ENCODE measurements at places on chromosomes 11 and 22. TPM values are rescaled to one million over a fixed set of nuclear protein-coding genes. Genes with fewer than 3 reads are reported as not detected.

DNA sequence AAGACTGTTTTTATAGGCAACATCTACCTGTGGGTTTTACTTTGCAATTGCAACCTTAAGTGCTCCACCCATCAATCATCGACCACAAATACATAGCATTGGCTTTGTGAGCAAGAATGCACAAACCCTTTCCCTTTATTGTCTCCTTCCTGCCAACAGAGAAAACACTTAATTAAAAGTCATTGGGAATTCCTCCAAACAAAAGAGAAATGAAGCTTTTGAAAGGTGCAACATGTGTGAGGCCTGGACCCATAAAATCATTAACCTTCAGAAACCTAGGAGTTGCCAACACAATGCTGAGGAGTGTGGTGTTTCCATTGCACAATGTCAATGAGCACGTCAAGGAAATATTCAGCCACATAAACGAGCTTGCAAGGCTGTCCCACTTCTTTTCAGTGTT, 223.2 kb downstream of the BLID start:
- no peak for DNase-seq

DNA sequence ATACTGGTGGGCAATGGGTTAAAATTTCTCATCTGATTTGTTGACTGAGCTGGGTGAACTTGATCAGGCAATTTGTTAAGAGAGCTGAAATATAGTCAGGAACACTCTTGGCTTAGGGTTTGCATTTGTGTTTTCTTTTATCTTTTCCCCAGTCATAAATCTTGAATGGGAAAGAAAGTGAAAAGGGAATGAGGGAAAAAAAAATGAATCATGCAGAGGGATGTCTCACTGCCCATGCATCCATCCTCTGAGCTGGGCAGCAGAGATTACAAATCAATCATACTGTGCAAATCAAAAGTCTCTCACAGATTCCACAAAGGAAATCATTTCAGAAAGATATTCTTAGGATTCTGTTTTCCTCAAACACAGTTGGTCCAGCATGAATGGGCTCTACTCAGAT, 174.2 kb upstream of the MPPED2 start:
- DNase-seq: peak; percentile 4

DNA sequence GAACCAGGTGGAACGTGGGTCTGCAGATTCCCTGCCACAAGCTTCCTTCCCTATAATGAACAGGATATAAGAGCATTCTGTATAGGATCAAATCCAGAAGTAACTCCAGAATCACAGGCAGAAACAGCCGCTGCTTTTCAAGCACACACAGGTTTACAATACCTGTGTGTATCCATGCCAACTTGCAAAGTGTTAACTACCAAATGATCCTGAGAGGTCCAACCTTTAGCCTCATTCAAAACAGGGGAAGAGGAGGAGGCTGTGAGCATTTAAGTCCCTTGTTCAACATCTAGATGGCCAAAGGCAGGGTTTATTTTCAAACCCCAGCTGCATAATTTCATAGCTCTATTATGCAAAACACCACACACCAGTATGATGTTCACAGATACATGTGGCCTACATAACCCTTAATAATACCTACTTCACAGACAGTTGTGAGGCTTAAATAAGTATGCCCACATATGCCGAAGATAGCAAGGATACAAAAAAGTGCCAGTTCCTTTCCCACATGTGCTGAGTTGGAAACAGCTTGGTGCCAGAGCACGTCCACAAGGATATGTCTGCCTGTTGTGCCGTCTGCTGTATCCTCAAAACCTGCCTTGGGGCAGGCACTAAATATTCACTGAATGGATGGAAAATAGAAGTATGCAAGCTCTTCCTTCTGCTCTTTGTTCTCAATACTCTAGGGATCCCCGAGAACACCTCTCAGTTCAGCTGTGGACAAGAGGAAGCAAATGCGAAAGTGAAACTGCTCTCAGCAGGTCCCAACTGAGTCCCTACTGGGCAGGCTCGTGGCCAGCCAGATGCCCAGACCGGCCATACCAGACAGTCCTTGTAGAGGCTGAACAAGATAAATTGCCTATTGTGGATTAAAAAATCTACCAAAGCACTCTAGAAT, 66.8 kb downstream of the LARGE1 start:
- DNase-seq: peak; percentile 75

GRCh38 chr11:57601297-57601696, 3.8 kb downstream of the SERPING1 start:
- DNase-seq: no peak

- DNase-seq: no peak
Observed at GRCh38 chr11:34623463-34623862, 2.6 kb downstream of the EHF start.

DNA sequence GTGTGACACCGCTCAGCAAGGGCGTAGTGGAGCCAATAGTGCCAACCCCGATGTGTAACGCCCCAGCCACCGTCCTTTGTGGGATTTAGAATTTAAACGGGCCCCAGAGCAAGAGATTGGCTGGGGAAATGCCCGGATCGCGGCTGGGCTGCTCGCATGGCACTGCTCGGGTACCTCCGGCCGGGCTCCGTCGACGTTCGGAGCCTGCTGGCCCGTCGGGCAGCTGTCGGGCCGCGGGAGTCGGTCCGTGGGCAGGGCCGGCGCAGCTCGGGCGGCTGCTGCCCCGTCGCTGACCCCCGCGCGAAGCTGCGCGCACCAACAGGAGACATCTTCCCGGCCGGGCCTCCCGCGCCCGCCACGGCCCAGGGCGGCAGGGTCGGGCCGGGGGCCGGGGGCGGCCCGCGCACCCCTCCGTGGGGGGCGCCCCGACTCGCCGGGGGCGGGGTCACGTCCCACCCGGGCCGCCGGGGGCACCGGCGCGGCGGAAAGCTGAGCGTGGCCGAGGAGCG, 1.3 kb upstream of the KDM2A start:
- no peak for DNase-seq

GRCh38 chr11:639332-639955, 2.4 kb downstream of the DRD4 start:
- DNase-seq: no peak

- DNase-seq: no peak
Observed at GRCh38 chr11:29029452-29029851, 921.3 kb downstream of the METTL15 start.

GRCh38 chr11:104823657-104824056, 74.6 kb downstream of the CASP12 start:
- DNase-seq: peak; percentile 0

GRCh38 chr11:105573091-105573490, 36.8 kb upstream of the GRIA4 start:
- no peak for DNase-seq

- DNase-seq: no peak
Observed at GRCh38 chr22:45204241-45204640, 36.5 kb downstream of the KIAA0930 start.

GRCh38 chr11:34680206-34680605, 59.3 kb downstream of the EHF start:
- peak; percentile 68 for DNase-seq

DNA sequence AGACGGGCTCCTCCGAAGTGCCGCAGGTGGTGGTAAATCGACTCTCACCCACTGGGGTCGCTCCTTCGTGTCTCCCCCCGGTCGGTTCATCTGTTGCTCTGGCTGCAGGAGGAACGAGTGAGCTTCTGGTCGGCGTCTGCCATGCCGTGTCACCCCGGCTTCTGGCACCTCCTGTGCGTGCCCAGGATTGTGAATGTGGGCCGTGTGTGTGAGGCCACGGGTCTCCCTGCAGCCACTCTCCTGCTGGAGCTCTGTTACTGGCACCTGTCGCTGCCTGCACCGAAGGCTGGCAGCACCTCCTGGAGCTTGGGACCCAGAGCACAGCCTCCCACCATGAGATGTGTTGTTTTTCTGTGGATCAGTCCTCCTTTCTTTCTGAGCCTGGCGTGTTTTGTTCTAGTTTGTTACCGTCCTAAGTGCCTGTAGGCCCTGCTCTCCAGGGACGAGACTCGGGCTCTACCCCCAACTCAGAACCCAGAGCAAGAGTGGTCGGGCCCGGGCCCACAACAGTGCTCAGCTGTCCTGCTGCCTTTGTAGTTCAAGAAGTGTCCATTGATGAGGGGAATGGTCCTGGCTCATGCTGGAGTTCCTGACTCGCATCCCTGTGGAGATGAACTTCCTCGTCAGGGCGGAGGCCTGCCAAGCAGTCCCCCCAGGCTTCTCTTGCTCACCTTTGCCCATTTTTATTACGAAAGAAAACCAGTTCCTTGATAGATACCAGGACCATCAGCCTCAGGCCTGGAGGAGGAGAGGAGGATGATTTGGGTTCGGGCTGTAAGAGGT, 66.6 kb downstream of the MED15 start:
- DNase-seq: no peak

DNA sequence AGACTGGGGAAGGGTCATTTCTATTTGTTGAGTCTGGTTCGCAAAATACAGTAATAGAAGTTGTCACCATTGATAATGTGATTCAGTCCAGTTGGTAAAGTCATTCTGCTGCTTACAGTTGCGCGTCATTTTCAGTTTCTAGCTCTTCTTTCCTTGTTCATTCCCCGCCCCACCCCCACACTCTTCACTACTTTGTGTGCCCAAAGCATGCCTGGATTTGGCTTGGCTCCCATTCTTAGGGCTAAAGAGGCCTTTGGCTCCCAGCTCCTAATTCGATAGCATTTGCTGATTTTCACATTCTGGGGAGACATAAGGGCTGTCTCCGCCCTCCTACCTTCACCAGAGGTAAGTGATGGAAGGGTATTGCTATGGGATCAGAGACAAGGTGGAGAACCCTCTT, 43.0 kb downstream of the CECR2 start:
- DNase-seq: no peak

- DNase-seq: peak; percentile 58
Observed at GRCh38 chr22:31241200-31241599, 29.1 kb downstream of the LIMK2 start.

GRCh38 chr11:114172871-114173444, 113.4 kb downstream of the ZBTB16 start:
- no peak for DNase-seq

DNA sequence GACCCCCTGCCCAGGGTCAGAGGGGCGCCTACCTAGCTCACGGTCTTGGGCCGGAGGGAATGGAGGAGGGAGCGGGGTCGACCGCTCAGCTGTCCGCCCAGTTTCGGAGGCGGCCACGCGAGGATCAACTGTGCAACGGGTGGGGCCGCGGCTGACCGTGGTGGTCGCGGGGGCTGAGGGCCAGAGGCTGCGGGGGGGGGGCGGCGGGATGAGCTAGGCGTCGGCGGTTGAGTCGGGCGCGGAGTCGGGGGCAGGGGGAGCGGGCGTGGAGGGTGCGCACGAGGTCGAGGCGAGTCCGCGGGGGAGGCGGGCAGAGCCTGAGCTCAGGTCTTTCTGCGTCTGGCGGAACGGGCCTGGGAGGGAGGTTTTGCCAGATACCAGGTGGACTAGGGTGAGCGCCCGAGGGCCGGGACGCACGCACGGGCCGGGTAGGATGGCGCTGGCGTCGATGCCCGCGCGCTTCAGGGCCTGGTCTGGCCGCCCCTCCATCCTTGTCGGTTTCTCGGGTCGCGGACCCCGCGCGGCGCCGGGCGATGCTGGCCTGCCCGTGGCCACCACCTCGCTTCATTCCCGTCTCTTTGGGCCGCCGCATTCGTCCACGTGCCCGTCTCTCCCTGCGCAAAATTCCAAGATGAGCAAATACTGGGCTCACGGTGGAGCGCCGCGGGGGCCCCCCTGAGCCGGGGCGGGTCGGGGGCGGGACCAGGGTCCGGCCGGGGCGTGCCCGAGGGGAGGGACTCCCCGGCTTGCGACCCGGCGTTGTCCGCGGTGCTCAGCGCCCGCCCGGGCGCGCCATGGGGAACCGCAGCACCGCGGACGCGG, at the start of gene DRD4:
Gene DRD4, plus strand, starts transcription at position 759 of the 822 bp plus-strand sequence. Its CDS starts 36 bp downstream, at position 795.
- no peak for DNase-seq

- DNase-seq: peak; percentile 1
Observed at GRCh38 chr11:121321614-121322243, 29.2 kb downstream of the SC5D start.

DNA sequence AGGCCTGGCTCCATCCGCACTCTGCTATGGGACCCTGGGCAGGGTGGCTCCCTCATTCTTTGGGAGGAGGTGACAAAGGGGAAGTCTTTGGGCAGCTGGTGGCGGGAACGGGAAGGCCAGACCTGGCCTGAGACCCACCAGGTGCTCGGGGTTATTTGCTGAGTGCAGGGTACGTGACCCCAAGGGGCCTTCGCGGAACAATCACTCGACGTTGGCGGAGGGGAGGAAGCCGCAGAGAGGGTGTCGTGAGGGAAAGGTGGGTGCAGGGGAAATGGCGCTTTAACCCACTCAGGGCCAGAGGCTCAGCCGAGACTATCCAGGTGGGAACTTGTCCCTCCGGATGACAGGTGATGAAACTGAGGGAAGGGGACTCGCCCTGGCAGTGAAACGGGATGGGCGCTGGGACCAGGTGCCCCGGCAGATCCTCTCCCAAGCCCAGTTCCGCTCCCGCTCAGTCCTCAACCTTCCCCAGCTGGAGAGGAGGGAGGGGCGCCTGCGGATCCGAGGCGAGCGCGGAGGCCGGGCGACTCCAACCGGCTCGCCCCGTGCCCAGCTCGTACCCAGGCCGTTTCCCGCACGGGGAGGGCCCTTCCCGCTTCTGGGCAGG, 911 bp downstream of the A4GALT start:
- DNase-seq: no peak

DNA sequence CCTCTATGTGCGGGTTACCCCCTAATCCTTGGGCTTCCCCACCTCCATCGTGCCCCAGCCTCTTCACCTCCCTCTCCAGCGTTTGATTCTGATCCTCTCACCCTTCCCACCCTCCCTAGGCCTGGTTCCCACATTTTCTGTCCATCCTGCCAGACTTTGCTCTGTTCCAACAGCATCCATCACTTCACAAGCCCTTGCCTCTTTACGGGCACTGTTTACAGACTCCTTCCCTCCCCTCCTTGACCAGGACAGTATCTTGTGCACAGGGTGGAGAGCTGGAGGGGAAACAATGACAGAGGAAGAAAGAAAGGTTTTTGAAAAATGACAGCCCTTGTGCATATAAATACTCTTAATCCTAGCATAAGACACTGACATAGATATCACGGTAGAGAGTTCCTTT, 30.4 kb downstream of the FEZ1 start:
- DNase-seq: no peak

- peak; percentile 32 for DNase-seq
Observed at GRCh38 chr11:72439455-72439854, 5.1 kb upstream of the CLPB start.

- no peak for DNase-seq
Observed at GRCh38 chr11:47538741-47539565, 14.0 kb downstream of the CELF1 start.

The SNX15 gene
- total RNA-seq: 13.4 TPM

The SMTNL1 gene
- total RNA-seq: not detected

The FAM181B gene
- not detected for total RNA-seq

The PRAME gene
- 53.8 TPM for total RNA-seq

The CASP12 gene
- total RNA-seq: not detected

The SCGB1C1 gene
- not detected for total RNA-seq

The SERHL2 gene
- not detected for total RNA-seq

The RFPL3 gene
- not detected for total RNA-seq

The APOBEC3F gene
- total RNA-seq: 2.8 TPM

The DEFB131B gene
- total RNA-seq: not detected
